Activated CD4-positive, alpha-beta T cell treated with anti-CD3 and anti-CD28 coated beads, Interleukin-10, Interleukin-2, amounts not matched to agents 100 ng/mL and 50 ng/mL, durations not matched to agents 16 hours and 8 hours (primary cell): ENCODE measurements at places on chromosomes 11 and 22.
A peak's percentile ranks its signal among the peaks of the same experiment; 100 is the strongest.

- DNase-seq, result peak; percentile 77
These were observed 7.1 kb downstream of the MS4A6E start for GRCh38 chr11:60334005-60334620.

GRCh38 chr11:122882189-122882856 is at the start of gene JHY:
Gene JHY (plus strand): TSS chr11:122882759. CDS start chr11:122885850, 3,091 bp downstream.
- DNase-seq, result no peak

- DNase-seq, result no peak
These were observed 29.5 kb downstream of the CYTH4 start for GRCh38 chr22:37311761-37312312.

DNA sequence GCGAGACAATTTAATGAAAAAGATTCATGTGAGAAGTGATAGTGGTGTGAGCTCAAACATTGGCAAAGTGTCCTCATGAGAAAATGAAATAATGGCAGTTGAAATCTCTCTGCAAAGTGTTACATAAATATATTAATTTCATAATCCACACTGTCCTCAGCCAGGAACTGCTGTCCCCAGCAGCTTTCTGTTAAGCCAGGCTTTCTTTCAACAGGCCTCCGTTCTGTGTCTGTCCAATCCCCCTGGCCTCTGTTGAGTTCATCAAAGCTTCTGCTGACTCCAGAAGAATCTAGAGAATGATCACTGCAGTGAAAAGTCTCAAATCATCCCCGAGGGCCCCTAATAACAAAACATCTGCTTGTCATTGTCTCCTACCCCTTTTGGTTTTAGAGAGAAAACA is 10.0 kb upstream of the ASCC2 start:
- no peak for DNase-seq

DNA sequence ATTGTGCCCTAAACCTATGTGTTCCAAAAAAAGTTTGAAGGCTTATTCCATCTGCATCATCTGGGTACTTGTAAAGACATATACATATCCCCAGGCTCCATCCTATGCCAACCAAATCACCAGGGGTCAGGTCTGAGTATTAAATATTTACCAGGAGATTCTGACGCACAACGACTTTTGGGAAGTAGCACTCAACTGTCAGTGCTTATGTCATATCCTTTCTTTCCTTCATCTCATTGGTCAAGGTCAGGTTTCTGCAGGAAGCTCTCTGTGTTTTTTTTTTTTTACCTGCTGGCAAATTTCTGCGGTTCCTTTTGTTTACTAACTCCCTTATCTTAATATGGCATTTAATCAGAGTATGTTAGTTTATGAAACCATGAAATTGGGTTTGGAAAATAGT is 22.5 kb upstream of the CYP2R1 start:
- no peak for DNase-seq

DNA sequence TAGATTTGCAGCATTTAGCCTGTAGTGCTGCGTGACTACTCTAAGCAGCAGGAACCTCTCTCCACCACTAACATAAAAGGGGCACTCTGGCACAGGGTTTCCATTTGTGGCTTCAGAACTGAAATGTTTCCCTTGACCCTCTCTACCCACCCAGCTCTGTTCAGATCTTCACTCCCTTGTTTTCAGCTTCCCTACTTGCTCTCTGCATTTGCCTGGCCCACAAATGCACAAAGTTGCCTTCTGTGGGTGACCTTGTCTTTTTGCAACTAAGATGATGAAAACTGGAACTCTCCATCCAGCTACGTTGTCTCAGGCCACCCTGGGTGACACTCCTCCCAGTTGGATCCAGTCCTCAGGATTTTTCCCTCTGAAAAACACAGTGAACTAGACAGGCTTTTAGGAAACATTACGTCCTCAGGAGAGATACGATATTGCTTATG is 19.8 kb upstream of the PSMA1 start:
- DNase-seq, result no peak

GRCh38 chr11:46381819-46382645 is 563 bp downstream of the MDK start:
- no peak for DNase-seq

DNA sequence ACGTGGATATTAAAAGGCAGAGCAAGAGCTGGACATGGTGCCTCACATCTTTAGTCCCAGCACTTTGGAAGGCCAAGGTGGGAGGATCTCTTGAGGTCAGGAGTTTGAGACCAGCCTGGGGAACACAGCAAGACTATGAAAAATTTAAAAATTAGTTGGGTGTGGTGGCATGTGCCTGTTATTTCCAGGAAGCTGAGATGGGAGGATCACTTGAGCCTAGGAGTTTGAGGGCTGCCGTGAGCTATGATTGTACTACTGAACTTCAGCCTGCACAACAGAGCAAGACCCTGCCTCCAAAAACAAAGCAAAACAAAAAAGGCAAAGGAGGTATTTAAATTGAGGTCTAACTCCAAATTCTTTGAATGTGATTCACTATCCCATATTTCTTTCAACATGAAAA is 23.5 kb downstream of the RDX start:
- DNase-seq, result no peak

- DNase-seq, result no peak
These were observed 39.1 kb upstream of the SPTBN2 start for GRCh38 chr11:66768088-66768521.

- no peak for DNase-seq
These were observed 616 bp upstream of the CPT1B start for GRCh38 chr22:50578776-50579310.

DNA sequence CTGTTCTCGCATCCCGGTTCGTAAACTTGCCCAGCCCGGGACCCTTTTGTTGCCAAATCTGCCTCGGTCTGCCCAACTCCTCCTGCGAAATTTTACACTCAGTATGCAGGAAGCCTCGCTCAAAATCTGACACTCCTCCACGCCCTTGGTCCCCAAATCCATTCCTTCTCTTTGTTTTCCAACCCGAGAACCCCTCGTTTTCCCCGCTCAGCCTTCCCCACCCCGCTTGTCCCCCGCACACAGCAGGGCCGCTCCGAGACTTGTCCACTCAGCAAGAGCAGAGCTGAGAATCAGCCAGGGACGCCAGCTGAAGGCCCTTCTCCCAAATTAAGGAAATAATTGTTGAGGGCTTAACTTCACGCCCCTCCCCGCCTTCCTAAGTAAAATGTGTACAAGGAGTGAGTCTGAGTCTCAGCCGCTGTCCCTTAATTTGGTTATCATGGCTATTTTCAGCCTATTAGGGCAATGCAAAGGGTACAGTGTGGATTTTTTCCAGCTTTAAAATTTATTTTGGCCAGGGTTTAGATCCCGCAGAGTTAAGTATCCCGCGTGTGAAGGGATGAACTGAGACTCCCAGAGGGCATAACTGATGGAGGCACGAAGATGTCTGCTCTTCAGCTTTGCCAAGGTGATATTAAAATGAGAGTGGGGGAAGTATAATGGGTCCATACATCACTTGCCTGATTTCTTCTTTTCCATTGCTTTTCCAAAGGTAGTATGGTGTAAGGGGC is 581 bp upstream of the FBXO3 start:
- DNase-seq, result no peak

- DNase-seq, result peak; percentile 45
These were observed 38.8 kb upstream of the POU2AF1 start for GRCh38 chr11:111417766-111418435.

DNA sequence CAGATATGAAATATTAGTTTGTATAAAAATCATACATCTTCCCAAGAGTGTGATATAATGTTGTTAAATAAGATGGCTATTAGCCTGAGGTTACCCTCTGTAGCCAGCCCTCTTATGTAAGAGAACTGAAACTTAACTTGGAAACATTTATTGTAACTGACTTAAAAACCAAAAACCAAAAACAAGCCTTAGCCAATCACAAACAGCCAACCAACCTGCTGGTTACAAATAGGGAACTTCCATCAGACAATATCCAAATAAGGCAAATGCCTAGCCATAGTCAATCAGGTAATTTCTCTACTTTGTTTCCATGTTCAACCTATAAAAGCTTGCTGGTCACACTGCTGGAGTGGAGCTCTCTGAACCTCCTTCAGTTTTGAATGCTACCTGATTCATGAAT is 14.1 kb downstream of the KBTBD3 start:
- DNase-seq, result peak; percentile 45

- DNase-seq, result no peak
These were observed 30.0 kb upstream of the TLCD5 start for GRCh38 chr11:120295099-120295498.

- DNase-seq, result no peak
These were observed 29.7 kb upstream of the KRTAP5-6 start for GRCh38 chr11:1667121-1667850.

DNA sequence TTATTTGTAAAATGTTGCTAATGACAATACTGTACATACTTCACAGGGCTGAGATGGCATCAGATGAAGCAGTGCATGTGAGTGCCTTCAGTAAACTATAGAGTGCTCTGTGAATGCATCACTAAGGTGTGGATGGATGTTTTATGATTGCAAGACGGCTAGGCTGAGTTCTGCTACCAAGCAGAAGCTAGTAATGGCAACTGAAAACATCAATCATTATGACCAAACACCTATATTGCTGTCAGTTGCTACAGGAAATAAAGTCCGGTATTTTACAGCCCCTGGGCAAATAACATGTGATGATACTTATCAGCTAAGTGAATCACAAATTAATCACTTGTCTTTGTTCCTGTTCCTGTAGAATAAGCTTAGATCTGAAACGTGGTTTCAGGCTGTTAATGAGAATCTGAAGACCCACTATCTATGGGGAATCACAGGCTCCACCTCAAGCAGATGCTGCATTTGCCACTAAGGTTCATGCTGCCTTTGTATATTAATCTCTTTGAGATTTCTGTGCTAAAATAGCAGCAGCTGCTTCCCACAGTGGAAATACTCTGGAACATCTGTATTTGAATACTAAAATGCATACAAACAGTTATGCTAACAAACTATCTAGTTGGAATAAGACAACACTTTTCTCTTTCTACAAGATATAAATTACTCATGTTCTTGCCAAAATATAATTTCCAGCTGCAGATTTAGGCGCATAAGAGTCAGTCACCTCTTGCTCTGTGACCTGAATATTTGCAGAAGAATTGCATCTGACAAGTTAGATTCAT is 254.0 kb upstream of the PITPNB start:
- no peak for DNase-seq

GRCh38 chr22:37213941-37214730 is 1.9 kb upstream of the SSTR3 start:
- no peak for DNase-seq

- DNase-seq, result peak; percentile 7
These were observed 87.3 kb downstream of the CCDC73 start for GRCh38 chr11:32706985-32707741.

GRCh38 chr11:94638902-94639373 is 71.8 kb downstream of the PIWIL4 start:
- no peak for DNase-seq

- DNase-seq, result peak; percentile 69
These were observed 35.9 kb upstream of the PRDM11 start for GRCh38 chr11:45110562-45110961.

DNA sequence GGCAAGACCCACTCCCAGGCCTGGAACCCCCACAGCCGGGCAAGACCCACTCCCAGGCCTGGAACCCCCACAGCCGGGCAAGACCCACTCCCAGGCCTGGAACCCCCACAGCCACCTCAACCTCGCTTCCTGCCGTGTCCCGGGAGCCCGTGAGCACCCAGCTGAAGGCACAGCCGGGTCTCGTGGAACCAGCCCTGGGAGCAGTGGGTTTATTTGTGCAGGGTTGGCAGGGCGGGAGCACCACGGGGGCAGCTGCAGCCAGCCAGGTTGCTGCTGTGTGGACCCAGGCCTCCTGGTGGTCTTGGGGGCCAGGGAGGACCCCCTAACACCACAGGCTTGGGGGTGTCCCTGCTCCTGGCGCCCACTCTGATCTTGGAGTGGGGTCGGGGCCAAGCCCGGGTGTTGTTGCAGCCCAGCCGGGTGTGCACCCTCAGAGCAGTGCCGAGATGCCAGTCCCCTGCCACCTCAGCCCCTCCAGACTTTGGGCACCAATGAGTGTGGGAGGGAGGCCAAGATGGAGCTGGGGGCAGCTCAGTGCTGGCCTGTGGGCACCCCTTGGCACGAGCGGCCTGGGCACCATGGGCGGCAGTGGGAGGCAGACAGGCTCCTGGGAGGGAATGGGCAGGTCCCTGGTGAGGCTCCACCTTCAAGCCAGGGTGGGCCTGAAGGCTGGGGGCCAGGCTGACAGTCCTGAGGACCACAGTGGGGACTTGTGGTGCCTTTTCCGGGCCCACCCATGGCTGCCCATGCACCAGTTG is 8.2 kb upstream of the PKP3 start:
- no peak for DNase-seq

DNA sequence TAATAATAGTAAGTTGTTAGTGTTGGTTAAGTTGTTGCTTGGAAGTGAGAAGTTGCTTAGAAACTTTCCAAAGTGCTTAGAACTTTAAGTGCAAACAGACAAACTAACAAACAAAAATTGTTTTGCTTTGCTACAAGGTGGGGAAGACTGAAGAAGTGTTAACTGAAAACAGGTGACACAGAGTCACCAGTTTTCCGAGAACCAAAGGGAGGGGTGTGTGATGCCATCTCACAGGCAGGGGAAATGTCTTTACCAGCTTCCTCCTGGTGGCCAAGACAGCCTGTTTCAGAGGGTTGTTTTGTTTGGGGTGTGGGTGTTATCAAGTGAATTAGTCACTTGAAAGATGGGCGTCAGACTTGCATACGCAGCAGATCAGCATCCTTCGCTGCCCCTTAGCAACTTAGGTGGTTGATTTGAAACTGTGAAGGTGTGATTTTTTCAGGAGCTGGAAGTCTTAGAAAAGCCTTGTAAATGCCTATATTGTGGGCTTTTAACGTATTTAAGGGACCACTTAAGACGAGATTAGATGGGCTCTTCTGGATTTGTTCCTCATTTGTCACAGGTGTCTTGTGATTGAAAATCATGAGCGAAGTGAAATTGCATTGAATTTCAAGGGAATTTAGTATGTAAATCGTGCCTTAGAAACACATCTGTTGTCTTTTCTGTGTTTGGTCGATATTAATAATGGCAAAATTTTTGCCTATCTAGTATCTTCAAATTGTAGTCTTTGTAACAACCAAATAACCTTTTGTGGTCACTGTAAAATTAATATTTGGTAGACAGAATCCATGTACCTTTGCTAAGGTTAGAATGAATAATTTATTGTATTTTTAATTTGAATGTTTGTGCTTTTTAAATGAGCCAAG is 2.7 kb downstream of the NEAT1 start:
- DNase-seq, result peak; percentile 95
